ENCODE measurements at places on chromosomes 7 and 10.

DNA sequence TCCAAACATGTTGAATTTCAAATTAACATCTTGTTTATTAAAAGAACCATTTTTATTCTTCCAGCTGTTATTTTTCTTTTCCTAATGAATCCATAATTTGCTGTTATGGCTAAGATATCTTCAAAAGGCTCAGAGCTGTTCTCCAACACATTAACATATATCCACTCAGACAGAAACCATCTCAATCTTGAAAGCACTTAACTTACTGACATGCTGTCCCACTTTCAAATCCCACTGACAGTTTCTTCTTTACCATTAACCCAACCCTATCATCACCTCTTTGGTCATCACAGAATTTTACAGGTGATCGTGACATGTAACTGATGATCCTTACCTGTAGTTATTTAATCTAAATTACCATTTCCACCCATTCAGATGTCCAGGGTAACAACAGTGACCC is 75.5 kb upstream of the AFAP1L2 start:
- DNase-seq = no peak

- no peak for DNase-seq
Measured at GRCh38 chr7:72438491-72438890, 26.4 kb upstream of the CALN1 start.

DNA sequence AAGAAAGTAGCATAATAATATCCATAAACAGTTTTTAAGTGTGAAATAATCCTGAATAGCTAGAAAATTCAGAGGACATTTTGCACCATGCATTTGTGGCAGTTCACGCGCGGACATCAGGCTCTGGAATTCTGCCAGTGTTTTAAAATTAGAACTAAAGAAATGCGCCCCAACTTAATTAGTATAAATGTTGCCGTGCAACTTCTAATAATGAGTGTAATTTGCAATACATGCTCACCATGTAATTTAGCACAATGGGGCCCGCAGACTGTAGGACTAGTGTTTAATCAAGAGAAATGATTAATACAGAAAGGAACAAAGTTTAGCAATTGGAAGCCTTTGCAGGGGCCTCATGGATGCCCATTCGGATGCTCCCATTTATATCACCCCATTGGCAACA is 96.6 kb downstream of the PTPRE start:
- no peak for DNase-seq

DNA sequence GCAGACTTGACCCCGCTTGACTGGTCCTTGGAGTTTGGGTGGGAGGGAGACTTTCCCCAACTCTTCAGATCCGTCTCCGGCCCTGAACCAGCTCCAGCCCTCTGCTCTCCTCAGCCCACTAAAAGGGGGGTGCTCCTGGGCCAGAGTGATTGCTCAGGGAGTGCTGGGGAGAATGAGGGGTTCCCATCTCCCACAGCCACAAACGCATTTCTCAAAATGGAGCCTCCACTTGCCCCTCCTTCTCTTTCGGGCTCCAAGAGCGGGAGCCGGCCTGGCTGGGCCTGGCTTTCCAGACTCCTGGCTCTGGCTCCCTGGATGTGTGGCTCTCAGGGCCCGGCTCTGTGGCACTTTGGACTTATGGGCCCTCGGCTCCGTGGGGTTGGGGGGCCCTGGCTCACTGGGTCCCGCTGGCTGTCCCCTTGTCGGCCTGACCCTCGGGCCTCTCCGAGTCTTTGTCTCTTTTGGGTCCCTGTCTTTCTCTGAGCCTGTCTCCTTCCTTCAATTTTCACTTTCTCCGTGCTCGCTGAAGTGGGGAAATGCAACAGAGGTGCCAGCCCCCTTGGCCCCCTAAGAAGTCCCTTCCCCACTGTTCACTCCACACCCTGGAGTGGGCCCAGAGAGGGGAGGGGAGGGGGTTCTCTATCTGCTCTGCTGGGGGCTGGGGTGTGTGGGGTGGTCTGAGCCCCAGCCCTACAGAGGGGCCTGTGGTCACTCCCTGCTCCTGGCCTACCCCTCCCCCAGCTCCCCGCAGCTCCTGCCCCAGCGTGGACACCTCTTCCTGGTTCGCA is 713 bp downstream of the LZTS2 start:
- DNase-seq = peak; percentile 62

- no peak for DNase-seq
Measured at GRCh38 chr7:106485031-106485551, 175.9 kb downstream of the CCDC71L start.

DNA sequence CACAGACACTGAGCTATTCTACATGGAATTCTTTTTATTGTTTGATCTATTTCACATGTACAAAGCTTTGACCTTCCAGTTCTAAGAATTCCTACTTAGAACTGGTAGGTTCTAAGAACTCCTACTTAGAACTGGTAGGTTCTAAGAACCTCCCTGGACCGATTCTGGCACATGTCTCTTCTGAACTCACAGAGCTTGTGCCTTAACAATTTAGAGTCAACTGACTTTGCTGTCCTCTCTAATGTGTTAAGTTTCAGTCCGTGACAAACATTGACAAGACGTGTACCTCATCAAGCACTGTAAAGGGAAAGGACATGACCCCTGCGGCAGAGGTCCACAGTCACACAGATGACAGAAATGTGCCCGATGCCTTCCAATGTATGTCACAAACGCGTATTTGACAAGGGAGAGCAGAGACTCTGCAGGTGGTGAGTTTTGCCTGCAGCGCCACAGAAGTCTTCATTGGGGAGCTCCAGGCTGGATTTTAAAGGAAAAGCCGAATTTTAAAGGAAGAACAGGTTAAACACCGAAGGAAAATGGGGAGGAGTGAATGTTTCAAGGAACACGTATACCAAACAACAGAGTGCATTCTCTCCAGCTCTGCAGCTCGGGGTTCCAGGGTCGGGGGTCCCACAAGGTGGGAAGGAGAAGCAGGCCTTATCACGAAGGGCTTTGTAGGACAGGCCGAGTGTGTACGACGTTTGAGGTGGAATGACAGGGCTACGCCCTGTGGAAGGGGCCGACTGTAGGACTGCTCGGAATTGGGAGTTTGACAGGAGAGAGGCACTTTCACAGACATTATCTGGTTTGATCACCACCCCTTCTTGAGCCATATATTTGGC is 161.1 kb upstream of the KLF14 start:
- DNase-seq = no peak

DNA sequence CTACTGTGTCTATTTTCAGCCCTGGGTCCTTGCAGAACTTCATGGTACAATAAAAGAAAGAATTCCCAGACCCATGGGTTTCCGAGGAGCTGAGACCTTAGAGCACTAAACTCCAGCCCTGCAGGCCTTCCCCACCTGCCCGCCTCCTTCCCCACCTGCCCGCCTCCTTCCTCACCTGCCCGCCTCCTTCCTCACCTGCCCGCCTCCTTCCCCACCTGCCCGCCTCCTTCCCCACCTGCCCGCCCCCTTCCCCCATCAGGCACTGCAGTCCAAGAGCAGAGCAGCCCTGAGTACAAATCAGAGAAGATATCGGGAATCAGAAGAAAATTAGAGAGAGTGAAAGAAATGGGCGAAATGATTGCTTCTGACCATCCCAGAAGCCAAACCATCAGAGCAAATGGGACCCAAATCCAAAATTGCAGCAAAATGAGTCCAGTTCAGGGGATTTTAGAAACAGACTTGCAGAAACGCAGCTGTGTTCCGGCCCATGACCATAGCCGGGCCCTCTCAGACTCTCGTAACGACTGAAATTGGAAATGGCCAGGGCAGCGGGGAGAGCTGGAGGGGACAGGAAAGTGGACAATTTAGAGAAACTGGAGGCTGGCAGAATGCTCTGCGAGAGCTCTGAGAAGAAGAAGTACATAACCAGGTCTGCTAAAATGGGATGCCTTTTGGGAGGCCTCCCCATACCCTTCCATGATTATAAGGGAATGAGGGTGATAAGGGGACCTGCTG is 568.4 kb downstream of the TCERG1L start:
- DNase-seq = peak; percentile 29

GRCh38 chr7:131252976-131253375 is 74.7 kb upstream of the MKLN1 start:
- no peak for DNase-seq

GRCh38 chr10:13001041-13001886 is at the start of gene CCDC3:
Gene CCDC3 (minus strand): TSS chr10:13001713. CDS start chr10:13001570, 143 bp downstream.
- DNase-seq = peak; percentile 67
